ENCODE measurements at places on chromosomes 2 and 18.

GRCh38 chr18:59735269-59735860 is 38.1 kb upstream of the CCBE1 start:
- no peak for DNase-seq

- DNase-seq = peak; percentile 44
Measured at GRCh38 chr2:43278564-43279220, 52.3 kb upstream of the ZFP36L2 start.

DNA sequence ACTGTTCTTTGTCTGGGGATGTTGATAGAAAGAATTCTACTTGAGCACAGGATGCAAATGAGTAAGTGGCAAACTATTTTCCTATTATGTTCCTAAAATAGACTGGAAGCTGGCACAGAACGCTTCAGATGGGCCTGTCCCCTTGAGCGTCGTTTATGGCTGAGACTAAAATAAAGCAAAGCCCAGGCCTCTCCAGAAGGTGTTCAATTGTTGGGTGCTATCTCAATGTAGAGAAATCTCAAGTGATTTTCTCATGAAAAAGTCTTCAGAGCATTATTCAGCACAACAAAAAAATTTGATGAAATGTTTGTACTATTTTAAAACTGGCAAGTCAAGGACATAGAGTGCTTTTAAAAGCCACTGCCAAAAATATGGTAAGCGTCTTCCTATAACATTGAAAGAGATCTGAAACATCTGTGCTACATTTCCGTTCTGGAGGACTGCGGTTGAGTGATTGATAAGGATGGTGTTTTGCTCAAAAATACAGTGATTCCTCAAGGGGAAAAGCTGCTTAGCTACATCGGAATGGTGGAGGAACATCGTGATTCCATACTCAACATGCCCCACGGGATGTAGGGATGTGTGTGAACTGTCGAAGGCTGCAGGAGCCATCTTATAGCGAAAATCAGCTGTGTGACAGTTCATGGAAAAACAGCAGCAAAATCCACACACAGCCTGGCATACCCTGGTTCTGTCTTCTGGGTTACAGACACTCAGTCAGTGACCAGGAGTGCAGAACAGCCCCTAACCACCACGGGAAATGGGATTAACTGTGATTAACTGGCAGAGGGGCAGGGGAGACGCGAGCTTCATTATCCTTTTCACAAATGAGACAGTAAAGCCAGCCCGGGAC is 10.4 kb upstream of the LRRFIP1 start:
- peak; percentile 91 for DNase-seq

DNA sequence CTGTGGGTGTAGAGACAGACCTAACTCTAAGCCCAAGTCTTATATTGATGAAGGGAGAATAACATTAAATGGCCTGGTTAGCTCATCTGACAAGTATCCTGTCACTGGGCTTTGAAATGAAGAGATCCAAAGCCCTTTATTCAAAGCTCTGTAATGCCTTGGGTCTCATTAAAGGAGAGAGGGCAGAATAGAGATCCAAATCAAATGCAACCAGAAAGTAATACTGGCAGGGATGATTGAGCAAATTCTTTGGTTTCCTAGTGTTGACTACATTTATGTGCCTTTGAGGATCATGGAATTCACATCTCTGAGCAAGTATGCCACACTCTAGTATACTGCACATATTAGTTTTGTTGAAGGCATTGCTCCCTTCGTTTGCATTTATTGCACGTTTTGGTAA is 147.9 kb upstream of the CAVIN2 start:
- no peak for DNase-seq

DNA sequence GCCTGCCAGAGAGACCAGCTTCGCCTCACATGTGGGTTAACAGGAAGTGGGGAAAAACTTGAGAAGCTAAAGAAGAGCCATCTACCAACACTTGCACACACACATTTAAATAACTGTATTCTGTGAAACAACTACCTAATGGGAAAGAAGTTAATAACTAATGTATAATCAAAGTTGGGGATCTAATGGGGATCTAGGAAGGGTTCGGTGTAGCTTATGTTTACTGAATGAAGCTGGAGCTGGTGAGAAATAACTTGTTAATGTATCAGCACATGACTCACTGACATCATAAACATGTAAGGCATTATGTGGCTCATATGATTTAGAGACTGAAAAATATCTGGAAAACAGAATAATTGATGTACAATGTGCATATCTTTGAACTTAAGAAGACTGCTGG is 421.3 kb upstream of the NXPH2 start:
- no peak for DNase-seq

All from fibroblast of the aortic adventitia (primary cell).